Inflammatory macrophage (primary cell): ENCODE measurements at places on chromosomes 5 and 9.

DNA sequence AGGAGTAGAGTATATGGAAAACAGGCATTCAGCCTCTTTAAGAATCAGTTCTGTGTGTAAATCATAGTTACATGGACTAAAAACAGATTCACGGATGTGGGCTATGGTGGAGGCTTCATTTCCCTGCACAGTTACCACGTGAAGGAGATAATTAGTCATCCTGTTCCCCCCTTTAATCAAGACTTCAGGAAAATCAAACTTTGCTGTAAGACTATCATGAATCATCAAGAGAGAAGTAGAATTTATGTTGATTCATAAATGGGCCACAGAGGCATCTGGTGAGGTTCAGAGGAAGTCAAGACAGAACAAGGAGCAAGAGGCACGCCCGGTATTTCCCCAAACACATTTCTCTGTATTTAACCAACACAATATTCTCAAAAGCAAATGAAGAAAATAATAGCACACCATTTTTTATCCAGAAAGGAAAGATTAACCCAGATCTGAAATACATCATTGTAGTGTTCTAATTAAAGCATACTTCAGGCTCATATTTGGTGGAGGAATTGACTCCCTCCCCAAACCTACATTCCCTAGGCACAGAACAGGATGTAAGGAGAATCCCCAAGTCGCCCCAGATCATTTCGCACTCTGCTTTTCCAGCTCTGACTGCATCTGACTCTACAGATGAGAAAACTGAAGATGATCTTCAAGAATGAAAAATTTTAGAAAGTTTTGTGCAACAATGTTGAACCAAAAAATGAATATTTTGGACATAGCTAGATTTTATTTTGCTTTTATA, 175.8 kb upstream of the GAS1 start:
- DNase-seq: no peak

- no peak for DNase-seq
Measured at GRCh38 chr9:38233796-38234355, 158.6 kb upstream of the ALDH1B1 start.

DNA sequence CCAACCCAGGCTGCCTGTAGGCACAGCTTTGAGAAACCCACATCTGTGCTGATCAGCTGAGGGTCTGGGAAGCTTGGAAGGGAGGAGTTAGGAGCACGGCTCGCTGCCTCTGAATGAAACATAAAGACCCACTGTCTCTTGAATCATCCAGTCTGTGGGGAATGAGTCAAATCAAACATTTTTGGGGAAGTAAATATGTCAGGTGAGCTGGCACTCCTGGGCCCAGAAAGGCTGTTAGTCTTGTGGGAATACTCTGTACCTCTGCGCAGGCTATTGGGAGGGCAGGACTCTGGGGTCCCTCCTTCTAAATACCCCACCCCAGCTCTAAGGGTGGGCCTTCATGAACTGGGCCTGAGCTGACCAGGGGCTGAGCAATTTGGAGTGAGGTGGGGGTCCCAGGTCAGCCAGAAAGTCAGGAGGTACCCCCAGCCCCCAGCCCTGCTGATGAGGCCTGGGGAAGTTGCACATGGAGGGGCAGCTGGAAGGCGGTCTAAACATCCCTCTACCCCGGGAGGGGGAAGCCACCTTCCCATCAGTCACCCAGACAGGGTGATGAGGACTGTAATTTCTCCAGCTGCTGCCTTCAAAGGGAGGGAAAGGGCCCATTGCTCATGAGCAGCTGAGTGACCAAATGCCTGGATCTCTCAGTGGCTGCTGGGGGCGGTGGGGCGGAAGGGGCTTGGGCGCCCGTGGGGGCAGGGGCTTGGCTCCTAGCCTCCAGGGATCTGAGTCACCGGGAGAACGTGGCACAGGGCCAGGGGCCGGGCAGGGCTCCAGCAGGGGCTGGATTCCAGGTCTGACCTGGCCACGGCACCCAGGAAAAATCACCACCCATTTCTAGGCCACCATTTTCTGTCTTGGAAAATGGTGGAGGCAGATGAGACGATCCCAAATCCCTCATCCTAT, 10.8 kb downstream of the FIBCD1 start:
- DNase-seq: no peak

GRCh38 chr5:84181093-84181492, 203.6 kb downstream of the EDIL3 start:
- no peak for DNase-seq

- no peak for DNase-seq
Measured at GRCh38 chr5:181086026-181086883, 44.7 kb downstream of the OR2V1 start.

DNA sequence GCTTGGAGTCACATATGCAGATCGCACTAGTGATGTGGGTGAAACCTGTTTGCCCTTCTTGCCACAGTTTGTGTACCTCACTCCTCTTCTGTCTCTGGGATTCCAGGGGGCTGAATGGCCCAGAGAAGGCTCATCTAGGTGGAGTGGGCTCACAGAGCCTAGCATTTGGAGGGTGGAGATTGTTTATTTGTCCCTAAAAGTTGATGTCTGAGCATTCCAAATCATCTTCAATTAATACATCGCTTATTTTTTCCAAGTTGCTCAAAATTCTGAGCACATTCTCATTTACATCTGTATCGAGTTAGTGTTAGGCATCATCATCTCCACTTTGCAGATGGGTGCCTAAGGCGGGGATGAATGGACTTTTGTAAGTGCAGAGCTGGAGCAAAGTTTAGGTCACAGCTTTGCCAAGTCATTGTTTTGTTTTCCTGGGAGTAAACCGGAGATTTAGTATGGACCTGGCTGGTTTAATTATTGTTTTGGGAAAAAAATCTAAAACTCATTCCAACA, 2.0 kb downstream of the ABL1 start:
- DNase-seq: no peak

- no peak for DNase-seq
Measured at GRCh38 chr9:5994493-5994892, 20.9 kb downstream of the RANBP6 start.

DNA sequence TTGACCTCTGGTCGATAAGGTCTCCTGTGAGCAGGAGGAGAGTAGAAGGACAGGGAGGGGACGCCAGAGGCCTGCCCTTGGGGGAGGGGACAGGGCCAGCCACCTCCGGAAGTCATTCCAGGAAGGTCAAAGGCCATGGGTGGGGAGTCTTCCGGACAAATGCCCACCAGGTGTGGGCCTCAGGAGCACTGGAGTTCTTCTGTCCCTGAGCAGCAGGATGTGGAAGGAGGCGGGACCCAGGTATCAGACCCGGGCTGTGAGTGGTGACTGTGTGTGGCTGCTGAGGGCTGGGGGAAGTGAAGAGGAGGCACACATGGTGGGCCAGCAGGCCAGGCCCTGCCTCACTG, 13.9 kb downstream of the FGF18 start:
- DNase-seq: no peak
